Natural killer cell (primary cell): ENCODE measurements at places on chromosomes 13 and 19. TPM values are rescaled to one million over a fixed set of nuclear protein-coding genes. Genes with fewer than 3 reads are reported as not detected.

The OLFM2 gene
- total RNA-seq, result 1.5 TPM

The FGF14 gene
- not detected for total RNA-seq

The SGCG gene
- not detected for total RNA-seq

The MRPL34 gene
- 40.8 TPM for total RNA-seq

The ZSCAN18 gene
- total RNA-seq, result 35.9 TPM

The EDNRB gene
- not detected for total RNA-seq

The RXFP2 gene
- not detected for total RNA-seq

The ITGBL1 gene
- total RNA-seq, result not detected
